ENCODE measurements at places on chromosomes 3 and 15.

GRCh38 chr3:56323986-56324420 lies 144.3 kb downstream of the ERC2 start:
- DNase-seq = no peak

DNA sequence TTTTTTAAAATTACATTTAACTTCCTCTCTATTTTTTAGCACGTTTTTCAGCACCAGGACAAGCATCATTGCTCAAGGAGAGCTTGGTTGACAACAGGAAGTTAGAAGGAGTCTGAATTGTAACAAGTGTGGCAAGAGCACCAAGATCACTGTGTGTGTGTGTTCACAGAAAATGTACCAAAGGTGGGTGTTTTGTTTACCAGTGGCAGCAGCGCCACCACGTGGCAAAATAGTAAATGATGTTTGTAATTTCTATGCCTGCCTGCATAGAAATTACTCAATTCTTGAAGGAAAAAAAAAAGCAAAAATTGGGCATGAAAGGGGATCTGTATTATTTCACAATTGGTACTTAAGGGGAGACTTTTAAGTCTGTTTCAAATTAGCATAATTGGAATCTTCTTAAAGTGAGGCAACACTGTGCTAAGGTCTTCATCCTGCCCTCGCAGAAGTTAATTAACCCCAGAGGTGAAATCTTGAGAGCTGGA lies 7.4 kb upstream of the U2SURP start:
- peak; percentile 56 for DNase-seq

- no peak for DNase-seq
Measured at GRCh38 chr15:48880070-48880634, 2.2 kb downstream of the EID1 start.

DNA sequence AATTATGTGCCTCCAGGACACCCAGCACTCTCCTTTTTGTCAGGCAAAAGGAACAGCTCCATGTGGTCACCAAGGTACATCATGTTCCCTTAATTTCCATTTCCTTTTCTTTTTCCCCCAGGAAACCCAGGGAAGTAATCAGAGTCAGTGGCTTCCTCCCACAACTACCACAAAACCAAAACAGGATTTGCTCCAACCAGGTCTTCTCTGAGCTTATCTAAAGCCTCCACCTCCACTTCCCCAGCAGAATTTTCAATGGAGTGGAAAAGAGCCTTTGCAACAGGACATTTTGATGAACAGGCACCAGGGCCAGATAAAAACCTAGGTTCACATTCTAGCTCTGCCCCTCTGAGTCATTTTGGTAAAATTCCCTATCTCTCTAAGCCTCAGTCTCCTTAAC lies 154.3 kb downstream of the NR2F2 start:
- no peak for DNase-seq
